ENCODE measurements at places on chromosomes 7 and 10. TPM values are rescaled to one million over a fixed set of nuclear protein-coding genes. Genes with fewer than 3 reads are reported as not detected.
A peak's percentile ranks its signal among the peaks of the same experiment; 100 is the strongest.

GRCh38 chr10:9825491-9826018, 1192.1 kb upstream of the CELF2 start:
- DNase-seq = no peak
- H3K4me1 ChIP-seq = no peaks in the 10 kb centered on the region
- no peak overlapping the region for H3K27ac ChIP-seq
- H3K36me3 ChIP-seq = no peaks in the 10 kb centered on the region
- no peak overlapping the region for H3K4me3 ChIP-seq

DNA sequence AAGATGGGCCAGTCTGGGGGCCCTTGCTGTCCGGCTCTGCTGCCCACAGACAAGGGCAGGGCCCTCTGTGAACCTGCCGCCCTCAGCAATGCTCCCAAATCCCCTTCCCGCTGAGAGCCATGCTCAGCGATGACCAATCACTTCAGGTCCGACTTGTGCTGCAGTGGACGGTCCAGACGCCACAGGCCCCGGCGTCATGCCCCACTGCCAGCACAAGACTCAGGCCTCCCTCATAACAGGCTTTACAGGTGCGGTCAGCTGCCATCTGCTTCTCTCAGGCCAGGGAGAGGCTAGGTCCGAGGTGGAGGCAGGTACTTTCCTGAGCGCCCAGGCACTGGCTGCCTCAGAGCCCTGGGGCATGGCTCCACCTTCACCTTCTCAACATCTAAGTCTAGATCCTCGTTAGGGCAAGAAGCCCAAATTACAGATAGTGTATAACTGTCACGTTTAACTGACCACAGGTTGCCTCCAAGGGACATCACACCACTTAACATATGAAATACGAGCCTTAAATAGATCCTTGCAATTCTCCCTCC, 393.2 kb downstream of the PTPRN2 start:
- no peaks in the 10 kb centered on the region for H3K27me3 ChIP-seq
- no peak overlapping the region for H3K4me3 ChIP-seq
- no peak overlapping the region for H3K27ac ChIP-seq

DNA sequence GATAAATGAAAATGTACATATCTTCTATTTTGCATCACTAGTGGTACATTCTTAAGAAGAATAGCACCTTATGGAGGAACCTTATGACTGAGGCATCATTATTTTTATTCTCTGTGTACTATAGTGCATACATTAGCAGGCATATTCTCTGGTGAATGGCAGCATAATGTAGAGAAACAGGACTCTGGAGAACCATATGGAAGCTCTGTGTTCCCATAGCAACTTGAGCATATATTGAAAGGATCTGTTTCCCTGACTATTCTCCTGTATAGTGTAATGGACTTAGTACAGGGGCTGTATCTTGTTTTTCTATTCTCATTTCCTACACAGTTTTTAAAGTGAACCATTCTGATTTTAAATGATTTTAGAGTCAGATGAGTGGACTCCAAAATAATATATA, 128.4 kb upstream of the SMIM30 start:
- H3K27ac ChIP-seq = no peak overlapping the region
- H3K4me1 ChIP-seq = peaks cover 11% of the 10 kb centered on the region
- no peak for DNase-seq

- no peaks in the 10 kb centered on the region for H3K27me3 ChIP-seq
- no peaks in the 10 kb centered on the region for H3K4me1 ChIP-seq
- DNase-seq = no peak
- H3K27ac ChIP-seq = no peak overlapping the region
Observed at GRCh38 chr7:747186-747585, 20.1 kb upstream of the PRKAR1B start.

- no peaks in the 10 kb centered on the region for H3K27me3 ChIP-seq
- DNase-seq = no peak
- peaks cover 18% of the 10 kb centered on the region for H3K36me3 ChIP-seq
- H3K27ac ChIP-seq = no peak overlapping the region
- H3K4me1 ChIP-seq = no peaks in the 10 kb centered on the region
Observed at GRCh38 chr10:133448120-133448519, 5.6 kb upstream of the SCART1 start.

- no peaks in the 10 kb centered on the region for H3K36me3 ChIP-seq
- no peak overlapping the region for H3K4me3 ChIP-seq
- H3K4me1 ChIP-seq = peaks cover 39% of the 10 kb centered on the region
- DNase-seq = no peak
- H3K27me3 ChIP-seq = no peaks in the 10 kb centered on the region
Observed at GRCh38 chr10:113961182-113962031, 82.3 kb upstream of the ADRB1 start.

GRCh38 chr7:130700760-130701159, 14.4 kb upstream of the TSGA13 start:
- peaks cover 35% of the 10 kb centered on the region for H3K27me3 ChIP-seq
- no peaks in the 10 kb centered on the region for H3K4me1 ChIP-seq
- H3K27ac ChIP-seq = no peak overlapping the region
- H3K4me3 ChIP-seq = no peak overlapping the region
- no peak for DNase-seq

DNA sequence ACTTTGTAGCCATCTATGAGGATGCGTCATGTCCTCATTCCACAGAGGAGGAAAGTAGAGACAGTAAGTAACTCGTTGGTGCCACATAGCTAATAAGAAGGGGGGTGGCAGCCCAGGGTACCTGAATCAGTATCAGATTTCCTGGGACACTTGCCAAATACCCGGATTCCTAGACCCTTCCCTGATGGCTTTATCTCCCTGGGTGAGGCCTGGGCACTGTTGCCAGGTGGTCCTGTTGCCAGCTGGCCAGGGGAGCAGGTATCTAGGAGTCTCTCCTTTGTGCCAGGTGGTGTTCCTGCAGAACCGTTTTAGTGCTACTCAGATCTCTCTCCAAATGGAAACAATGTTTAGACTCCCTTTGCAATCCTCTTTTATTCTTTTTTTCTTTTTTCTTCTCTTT, 12.7 kb downstream of the SLC29A3 start:
- H3K4me1 ChIP-seq = no peaks in the 10 kb centered on the region
- DNase-seq = no peak
- no peak overlapping the region for H3K4me3 ChIP-seq
- no peak overlapping the region for H3K27ac ChIP-seq
- peaks cover 6% of the 10 kb centered on the region for H3K27me3 ChIP-seq
- H3K36me3 ChIP-seq = no peaks in the 10 kb centered on the region

DNA sequence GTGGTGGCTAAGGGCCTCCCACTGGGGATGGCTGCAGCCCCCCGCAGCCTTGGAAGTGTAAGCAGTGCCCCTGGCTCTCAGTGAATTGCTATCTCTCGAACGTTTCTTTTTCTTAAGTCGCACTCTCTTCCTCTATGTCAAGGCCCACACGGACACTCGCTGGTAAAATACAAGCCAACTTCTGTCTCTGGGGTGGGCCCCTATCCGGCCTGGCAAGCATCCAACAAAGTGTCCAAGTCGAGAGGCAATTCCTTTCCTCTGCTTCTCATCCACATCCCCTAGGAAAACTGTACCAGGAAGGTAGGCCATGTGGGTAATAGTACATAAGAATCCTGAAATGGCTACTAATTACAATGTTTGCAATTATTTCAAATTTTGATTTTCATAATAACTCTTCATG, 194.9 kb upstream of the MGMT start:
- no peak overlapping the region for H3K4me3 ChIP-seq
- H3K27me3 ChIP-seq = no peaks in the 10 kb centered on the region
- DNase-seq = no peak
- no peaks in the 10 kb centered on the region for H3K36me3 ChIP-seq

DNA sequence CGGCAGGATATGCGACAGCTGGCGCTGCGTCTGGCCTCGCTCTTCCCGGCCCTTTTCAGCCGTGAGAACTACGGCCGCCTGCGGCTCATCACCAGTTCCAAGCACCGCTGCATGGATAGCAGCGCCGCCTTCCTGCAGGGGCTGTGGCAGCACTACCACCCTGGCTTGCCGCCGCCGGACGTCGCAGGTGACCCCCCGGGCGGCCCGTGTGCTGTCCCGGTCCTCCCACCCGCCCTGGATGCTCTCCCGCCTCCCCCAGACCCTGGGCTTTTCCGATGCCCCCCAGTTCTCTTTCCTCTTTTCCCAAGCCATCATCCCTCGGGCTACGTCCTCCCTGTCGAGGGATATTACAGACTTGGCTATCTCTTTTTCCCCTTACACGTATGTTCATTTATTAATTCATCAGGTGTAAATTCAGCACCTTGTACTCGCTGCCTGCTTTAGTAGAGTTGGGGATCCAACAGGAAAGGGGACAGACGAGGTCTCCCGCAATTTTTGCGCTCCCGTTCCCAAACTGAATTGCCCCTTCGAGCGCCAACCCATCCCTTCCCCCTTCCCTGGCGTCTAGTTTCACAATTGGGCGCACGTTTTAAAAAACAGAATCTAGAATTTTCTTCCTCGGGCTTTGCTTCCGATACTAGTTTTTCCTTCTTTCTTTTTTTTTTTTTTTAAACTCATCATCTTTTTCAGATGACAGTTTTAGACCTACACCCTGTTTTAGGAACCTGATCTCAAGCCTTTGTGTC, 846 bp downstream of the MINPP1 start:
- peak overlapping the region; percentile 92 for H3K4me3 ChIP-seq
- H3K27me3 ChIP-seq = peaks cover 8% of the 10 kb centered on the region
- peak overlapping the region; percentile 93 for H3K27ac ChIP-seq
- peaks cover 3% of the 10 kb centered on the region for H3K36me3 ChIP-seq
- DNase-seq = no peak

The CRHR2 gene
- total RNA-seq = not detected

The EN2 gene
- total RNA-seq = 3.4 TPM

The TMEM213 gene
- not detected for total RNA-seq

The VGF gene
- 0.24 TPM for total RNA-seq

The FLNC gene
- total RNA-seq = 28.6 TPM

The DKK1 gene
- total RNA-seq = 27.8 TPM
